Activated T-cell treated with anti-CD3 and anti-CD28 coated beads, Interleukin-2, amount 50 U/mL, for 24 hours (primary cell): ENCODE measurements at places on chromosomes 7 and 10.

DNA sequence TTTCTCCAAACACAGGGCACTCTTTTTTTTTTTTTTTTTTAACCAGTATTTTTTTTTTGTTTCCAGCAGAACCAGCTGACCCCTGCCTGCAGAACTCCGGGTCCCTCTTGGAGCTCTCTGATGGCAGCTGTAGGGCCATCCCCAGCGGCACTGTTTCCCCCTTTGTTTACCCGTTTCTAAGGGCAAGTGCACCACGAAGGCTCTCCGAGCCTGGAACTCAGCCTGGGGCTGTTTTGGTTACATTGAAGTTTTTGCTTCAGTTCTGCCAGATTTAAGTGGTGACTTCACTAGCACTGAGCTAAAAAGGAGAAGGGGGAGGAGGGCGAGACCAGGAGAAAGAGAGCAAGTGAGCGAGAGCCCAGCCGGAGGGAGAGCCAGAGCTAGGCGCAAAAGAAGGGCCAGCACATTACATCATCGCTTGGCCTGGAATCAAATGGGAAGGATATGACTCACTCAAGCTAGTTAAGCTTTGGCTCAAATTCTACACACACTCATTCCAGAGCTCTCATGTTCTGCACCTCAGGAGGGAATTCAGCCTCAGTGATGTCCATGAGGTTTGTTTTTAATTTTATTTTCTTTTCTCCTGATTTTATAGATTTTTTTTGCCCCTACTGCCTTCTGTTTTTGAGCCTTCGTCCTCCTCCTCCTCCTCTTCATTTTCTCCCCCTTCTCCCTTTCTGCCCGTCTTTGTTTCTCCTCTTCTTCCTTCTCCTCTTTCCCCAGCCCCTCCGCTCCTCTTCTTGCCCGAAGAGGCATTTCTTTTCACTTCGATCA lies 272.3 kb downstream of the TRIL start:
- DNase-seq: no peak

DNA sequence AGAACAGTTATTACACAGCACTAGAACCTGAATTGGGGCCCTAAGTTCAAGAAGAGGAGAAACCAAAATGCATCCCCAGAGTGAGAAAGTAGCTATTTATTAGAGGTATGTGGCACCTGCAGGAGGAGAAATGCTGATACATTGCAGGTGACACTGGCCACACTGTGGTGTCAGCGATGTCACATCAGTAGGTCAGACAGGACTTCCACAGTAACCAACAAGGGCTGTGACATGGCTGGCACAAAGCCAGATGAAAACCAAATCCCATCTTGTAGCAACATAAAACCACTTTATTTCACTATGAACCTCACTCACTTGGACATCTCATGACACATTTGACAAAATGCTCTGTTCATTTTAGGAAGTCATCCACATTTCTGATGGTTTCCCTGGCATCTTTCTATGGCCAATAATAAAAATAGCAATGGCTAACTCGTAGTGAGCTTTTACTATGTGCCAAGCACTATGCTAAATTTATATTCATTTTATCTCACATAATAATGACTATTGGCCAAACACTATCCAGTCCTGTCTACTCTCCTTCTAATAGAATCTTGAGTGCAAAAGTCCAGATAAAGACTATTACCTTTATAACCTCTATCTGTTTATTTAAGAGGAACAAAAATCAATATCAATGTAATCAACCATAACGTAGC lies 154.2 kb downstream of the TSPAN12 start:
- DNase-seq: no peak

GRCh38 chr10:14513123-14513522 lies 182.4 kb upstream of the FRMD4A start:
- no peak for DNase-seq

DNA sequence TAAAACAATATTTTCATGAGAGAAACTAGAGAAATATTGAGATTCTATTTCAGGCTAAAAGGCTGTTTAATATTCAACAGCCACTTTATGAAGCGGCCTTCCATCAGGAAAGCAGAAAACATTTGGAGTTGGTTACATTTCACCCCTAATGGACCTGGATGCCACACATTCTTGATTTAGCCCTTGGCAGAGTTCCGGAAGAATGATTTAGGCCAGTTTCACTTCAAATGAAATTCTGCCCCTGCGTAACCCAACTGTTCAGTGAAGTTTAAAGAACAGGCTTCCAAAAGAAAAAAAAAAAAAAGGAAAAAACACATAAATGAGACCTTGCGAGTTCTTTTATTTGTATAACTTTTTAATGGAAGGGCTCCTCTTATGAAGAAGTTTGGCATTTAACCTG lies 239.2 kb upstream of the AKR1E2 start:
- DNase-seq: no peak

- no peak for DNase-seq
These were observed 85.4 kb downstream of the OSBPL3 start for GRCh38 chr7:24894429-24895221.

DNA sequence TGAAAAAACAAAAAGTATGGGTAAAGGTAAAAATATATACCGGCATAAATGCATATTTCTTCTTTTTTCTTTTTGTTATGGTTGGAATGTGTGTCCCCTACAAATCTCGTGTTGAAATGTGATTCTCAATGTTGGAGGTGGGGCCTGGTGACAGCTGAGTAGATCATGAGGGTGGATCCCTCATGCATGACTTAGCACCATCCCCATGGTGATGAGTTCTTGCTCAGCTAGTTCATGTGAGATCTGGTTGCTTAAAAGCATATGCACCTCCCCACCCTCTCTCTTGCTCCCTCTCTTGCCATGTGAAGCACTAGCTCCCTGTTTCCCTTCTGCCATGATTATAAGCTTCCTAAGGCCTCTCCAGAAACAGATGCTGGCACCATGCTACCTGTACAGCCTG lies 93.3 kb downstream of the HYCC1 start:
- DNase-seq: no peak

- DNase-seq: no peak
These were observed 35.0 kb downstream of the C10orf105 start for GRCh38 chr10:71684356-71685173.

GRCh38 chr10:76114581-76115001 lies 683.2 kb downstream of the LRMDA start:
- no peak for DNase-seq

DNA sequence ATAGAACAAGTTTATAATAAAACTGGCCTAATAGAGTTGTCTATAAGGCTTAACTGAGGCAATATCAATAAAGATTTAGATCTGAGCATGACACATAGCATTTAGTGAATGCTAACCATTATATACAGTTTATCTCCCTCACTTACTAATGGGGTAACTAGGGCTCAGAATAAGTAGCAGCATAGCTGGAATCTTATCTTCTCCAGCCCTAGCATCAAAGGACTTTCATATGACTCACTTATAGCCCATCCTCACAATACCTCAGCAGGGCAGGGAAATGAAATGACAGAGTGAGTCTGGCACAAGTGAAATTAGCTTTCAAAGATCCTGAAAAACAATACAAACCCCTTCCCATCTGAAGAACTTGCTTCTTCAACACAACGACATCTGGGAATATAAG lies 362.9 kb downstream of the KIF20B start:
- DNase-seq: no peak

DNA sequence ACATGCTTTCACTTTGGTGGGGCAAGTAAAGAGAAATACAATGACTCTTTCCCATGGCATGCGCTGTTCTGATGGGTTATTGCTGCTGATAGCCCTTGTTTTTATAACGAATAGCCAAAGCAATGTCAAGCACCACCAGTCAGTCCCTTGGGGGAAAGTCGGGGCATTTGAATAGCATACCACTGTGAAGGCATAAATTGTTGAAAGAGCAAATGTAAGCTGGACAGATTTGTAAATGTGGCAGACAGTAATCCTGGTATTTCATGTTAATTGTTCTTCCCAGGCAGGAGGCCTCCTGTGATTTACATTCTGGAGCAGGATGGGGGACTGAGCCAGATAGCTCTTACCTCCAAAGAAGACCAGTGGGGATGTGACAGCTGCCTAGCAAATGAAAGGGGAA lies 293.3 kb downstream of the ADRA2A start:
- no peak for DNase-seq

DNA sequence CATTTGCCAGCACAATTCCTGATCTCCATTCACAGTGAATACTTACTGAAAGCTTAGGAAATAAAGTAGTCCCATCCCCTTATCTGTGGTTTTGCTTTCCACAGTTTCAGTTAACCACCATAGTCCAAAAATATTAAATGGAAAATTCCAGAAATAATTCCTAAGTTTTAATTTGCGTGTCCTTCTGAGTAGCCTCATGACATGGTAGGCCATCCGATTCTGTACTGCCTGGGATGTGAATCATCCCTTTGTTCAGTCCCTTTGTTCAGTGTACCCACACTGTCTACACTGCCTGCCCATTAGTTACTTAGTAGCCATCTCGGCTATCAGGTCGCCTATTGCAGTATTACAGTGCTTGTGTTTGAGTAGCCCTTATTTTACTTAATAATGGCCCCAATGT lies 14.2 kb downstream of the RAB11FIP2 start:
- no peak for DNase-seq

DNA sequence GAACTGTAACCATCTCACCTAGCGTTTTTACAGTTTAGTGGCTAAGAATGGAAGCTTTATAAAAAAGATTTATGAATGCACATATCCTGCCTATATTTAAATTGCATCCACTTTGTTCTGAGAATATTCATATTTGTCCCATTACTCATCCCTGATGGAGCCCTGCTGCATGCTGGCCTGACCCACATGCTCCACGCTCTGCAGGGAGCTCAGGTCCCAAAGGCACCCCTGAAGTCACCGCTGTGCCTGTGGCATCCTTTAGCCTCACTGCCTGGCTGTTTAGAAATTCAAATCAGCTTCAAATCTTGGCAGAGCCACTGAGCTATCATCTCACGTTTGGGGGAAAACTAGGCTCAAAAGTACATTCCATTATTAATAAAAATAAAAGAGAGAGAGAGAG lies 24.4 kb downstream of the C10orf90 start:
- DNase-seq: no peak

- DNase-seq: no peak
These were observed 23.8 kb upstream of the PIK3AP1 start for GRCh38 chr10:96743988-96744585.

DNA sequence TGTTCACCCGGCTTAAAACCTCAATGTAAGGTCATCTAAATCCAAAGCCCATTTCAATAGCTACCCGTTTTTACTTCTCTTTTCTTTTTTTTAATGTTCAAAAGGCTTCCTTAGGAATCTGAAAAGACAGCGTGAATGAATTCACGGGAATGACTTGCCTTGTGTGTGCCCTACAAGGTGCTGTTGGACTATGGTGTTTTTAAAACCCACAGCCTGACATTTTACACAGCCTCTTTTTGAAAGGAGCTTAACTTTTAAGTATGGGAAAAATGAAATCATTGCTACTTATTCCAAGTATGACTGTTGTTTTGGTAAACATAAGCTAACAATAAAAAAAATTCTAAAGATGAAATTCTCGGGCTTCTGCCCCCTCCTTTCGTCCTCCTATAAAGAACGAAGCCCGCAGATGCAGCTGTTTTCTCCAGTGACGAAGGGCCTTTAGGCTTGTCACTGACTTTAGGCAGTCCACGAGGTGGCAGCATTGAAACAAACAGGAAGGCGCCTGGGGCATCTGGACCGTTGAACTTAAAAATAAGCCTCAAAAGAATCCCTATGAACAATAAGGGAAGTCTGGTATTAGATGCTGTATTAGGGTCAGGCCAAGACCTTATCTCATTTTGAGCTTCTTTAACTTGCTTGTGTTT lies 141.3 kb downstream of the NRP1 start:
- DNase-seq: peak; percentile 75

GRCh38 chr7:50142425-50143017 lies 49.5 kb upstream of the ZPBP start:
- no peak for DNase-seq

DNA sequence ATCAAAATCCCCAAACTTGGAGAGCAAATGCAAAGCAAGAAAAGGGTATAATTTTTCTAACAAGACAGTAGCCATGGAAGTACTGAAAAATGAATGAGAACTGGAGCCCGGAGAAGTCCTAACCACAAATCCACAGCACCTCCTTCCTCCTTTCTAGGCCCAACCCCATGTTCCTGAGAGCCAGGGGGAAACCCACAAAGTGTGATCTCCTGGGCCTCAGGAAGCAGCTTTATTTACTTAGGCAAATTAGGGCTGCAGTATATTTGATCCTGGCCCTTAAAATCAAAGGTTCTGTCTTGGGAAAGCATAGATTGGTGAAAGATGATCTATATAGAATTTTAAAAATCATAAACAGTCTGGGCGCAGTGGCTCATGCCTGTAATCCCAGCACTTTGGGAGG lies 103.0 kb downstream of the DOCK4 start:
- no peak for DNase-seq

DNA sequence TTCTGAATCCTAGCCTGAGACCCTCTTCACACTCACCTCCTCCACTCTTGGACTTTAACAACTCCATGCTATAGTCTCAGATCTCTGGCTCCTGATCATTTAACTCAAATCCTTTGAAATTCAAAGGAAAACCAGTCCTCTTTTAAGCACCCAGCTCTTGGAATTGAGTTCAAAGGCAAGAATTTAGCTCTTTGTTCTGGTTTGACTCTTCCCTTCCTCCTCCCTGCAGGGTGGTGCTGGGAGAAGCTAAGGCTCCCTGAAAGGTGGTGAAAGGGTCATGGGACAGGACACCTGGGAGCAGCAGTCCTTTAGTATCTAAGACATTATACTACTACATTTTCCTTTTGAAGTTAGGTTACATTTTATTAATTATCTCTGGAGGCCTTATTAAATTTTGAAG lies 259.4 kb downstream of the CCSER2 start:
- DNase-seq: no peak

DNA sequence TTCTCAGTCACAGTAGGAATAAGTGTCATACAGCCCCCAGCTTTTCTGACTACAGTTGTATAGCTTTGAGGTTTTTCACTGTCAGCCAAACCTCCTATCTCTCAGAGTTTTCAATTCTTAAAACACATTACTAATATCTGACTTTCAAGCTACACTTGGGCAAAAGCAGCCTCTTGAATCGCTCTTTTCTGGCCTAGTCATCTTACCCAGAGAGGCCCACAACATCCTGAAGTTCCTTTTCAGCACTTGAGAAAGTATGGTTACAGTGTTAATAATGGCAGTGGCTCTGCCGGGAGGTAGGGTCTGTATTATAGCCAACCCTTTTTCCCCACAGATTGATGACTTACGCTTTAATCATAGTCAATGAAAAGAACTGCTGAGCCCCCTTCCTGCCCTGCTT lies 181.0 kb downstream of the LRRC4 start:
- DNase-seq: no peak

DNA sequence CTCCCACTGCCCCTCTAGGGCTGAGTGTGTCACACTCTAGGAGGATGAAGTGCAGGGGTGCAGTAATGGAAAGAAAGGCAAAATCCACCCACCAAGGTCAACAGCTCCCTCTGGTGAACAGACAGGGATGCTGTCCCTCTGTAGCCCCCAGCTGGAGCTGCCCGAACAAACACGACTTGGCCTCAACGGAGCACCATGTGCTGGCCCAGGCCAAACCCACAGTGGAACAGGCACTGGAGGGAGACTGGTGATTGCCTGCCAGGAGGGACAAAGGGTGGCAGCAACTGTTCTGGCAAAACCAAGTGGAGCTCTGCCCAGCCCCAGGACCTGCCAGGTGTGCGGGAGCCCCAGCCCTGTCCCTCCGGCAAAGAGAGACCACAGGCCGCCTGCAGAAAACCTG lies 20.7 kb downstream of the PDIA4 start:
- DNase-seq: no peak
